ENCODE measurements at places on chromosomes 3 and 15.

DNA sequence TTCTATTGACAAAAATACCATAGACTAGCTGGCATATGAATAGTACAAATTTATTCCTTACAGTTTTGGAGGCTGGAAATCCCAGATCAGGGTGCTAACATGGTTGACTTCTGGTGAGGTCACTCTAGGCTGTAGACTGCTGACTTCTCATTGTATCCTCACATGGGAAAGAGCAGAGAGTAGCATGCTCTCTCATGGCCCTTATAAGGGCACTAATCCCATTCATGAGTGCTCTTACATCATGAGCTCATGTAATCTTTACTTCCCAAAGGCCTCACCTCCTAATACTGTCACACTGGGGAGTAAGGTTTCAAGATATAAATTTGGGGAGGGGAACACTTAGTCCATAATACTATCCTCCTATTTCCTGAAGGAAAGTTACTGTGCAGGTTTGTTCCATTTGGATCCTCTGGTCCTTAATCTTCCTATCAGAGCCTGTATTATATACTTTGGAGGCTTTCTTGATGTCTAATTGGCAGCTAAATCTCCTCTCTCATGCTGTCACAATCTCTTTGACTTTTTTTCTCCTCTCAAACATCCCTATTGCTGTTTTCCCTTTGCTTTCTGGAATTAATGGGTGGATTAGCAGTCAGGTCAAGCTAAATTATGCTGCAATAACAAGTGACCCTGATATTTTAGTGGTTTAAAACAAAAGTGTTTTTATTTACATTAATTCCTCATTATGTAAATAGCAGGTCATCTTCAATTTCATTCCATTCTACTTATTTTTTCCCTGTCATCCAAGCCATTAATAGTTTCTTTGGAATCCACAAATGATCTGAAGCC, 23.1 kb upstream of the LEKR1 start:
- no peak for DNase-seq

DNA sequence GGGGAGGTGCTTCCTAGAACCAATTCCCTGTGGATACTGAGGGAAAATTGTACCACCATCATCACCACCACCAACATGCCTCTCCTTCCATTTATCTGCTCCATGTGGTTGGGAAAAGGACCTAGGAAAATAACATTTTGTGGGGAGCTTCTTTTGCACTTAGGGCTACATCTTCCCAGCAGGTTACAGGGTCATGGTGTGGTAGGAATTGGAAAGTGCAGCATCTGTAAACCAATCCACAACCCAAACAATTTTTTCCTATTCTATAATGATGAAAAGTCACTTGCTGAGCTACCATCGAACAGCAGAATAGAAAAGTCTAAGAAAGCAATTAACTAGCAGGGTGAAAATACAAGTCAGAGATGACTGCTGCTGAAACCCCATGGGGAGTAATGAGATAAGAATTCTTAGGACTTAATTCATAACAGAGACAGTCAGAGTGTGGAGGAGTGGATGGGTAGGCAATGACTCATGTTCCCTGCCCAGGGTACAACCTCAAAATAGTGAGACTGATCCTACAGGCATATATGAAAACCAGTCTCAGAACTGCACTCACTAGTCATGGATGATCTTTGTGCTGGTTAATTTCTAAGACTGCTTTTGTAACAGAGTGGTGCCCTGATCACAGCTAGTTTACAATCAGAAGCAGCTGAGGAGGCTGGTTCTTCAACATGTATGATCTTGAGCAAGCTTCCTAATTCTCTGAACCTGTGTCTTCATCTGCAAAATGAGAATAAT, 38.1 kb upstream of the LEKR1 start:
- DNase-seq, result peak; percentile 21

DNA sequence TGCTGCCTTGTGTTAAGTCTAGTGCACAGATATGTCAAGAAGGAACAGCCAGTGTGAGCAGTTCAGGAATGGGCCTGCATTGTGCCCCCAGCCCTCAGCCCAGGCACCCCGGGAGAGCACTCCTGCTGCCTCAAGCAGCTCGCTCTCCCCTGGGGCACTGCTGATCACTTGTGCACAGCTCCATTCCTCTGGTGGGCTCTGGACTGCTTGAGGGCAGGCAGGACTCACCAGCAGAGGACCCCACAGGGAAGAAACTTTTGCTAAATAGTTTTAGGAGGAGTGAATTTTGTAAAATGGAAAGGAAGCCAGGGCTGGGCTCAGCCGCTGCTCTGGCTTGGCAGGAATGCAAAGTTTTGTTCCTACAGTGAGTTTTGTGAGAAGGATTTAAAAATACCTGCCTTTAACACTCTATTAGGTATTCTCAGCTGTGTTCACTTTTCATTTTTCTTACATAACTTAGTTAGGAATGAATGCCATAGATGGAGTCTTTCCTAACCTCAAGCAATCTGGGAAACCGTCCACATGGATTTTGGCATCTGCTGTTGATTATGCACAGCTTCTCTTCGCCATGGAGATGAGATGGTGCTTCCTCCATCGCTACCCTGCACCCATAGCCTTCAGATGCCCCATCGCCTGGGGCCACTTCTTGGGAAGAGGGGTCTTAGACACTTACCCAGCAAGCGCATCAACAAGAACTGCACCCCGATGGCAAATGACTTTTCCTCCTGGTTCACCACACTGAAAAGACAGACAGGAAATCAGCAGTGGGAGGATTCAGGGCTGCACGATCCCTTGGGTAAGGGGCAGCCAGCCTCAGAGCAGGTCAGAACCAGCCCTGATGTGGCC, 42.3 kb upstream of the RAB6B start:
- no peak for DNase-seq

- DNase-seq, result no peak
These were observed 254.1 kb downstream of the AGBL1 start for GRCh38 chr15:86333819-86334218.

GRCh38 chr3:46863261-46863782, at the start of gene MYL3:
Gene MYL3, minus strand, starts transcription at chr3:46863444. Its CDS starts 54 bp downstream, at chr3:46863390.
- DNase-seq, result no peak

DNA sequence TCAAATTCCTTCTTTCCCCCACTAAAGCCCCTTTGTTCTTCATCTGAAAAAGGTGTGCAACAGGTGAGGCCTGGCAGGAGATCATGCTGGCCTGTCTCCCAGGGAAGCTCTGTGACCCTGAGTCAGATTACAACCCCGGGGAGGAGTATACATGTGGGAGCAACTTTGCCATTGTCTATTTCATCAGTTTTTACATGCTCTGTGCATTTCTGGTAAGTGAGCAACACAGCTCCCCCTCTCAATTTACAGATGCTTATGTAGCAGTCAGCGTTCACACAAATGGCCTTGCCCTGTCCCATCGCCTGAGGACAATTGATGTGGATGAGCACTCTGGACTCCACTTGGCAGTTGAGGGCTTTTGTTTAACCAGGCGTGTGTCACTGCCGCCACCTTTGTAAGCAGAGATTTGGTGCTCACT, 70.4 kb downstream of the CHDH start:
- DNase-seq, result no peak

- DNase-seq, result no peak
These were observed 721 bp upstream of the ZIC1 start for GRCh38 chr3:147408188-147409100.

- DNase-seq, result no peak
These were observed 23.3 kb downstream of the ANAPC13 start for GRCh38 chr3:134462331-134462941.

- no peak for DNase-seq
These were observed 570 bp upstream of the NEDD4 start for GRCh38 chr15:55993804-55994560.

GRCh38 chr3:12695112-12695511, 31.2 kb upstream of the RAF1 start:
- no peak for DNase-seq

DNA sequence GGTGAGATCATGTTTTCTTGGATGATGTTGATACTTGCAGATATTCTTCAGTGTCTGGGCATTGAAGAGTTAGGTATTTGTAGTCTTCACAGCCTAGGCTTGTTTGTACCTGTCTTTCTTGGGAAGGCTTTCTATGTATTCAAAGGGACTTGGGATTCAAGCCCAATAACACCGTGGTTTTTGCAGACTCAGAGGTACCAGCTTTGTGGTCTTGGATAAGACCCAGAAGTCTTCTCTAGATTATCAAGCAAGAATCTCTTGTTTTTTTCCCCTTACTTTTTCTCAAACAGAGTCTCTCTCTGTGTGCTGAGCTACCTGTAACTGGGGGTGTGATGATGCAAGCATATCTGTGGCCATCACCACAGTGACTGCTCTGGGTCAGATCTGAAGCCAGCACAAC, 42.7 kb upstream of the CCK start:
- no peak for DNase-seq

DNA sequence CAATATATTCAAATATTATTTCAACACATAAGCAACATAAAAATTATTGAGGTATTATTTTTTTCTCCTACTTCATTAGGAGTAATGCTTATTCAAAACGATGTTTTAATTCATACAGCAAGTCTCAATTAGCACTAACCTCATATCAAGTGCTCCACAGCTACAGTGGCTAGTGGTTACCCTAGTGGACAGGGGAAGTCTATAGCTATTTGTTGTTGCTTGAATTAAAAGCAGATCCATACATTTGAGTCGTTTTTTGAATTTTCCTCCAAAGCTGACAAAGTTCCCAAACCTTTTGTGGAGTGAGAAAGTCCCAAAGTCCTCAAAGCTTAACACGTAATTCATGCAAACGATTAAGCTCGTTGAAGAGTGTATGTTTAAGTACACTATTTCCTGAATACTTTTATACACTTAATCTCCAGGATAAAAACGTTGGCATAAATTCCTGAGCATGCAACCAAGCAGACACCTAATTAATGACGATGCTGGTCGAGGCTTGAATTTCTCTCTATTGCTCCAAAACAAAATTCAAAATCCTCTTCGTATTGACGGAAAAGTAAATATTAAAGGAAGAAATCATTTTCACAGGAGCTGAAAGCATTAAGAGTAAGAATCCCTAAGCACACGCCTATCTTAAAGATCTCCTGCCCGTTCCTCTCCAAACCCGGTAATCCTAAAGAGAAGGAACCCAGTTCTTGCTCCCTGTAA, 985 bp downstream of the VPS13C start:
- no peak for DNase-seq

DNA sequence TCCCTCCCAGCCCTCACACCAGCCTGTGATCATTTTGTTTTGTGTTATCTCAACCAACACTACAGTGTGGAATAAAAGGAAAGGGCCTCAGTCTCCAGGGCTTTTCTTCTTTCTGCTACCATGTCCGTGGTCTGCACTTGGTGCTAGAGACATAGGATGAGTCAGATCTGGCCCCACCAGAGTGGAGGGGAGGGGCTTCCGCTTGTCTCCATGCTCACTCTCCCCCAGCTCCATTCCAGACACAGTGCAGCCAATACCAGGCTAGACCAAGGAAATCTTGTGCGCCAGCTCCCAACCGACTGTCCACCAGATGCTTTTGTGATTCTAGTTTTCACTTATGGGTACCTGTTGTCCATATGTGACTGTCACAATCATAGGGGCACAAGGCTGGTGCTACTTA, 51.9 kb upstream of the TMEM115 start:
- DNase-seq, result no peak

GRCh38 chr3:194890091-194890490, 204.4 kb downstream of the FAM43A start:
- DNase-seq, result no peak

GRCh38 chr15:34360298-34360697, 6.7 kb downstream of the LPCAT4 start:
- DNase-seq, result no peak

GRCh38 chr3:13459605-13460340, 20.3 kb upstream of the HDAC11 start:
- DNase-seq, result no peak

GRCh38 chr3:119800844-119801243, 18.9 kb downstream of the NR1I2 start:
- DNase-seq, result no peak

- DNase-seq, result no peak
These were observed 312.5 kb downstream of the SHQ1 start for GRCh38 chr3:72535772-72536171.

- DNase-seq, result no peak
These were observed 13.1 kb upstream of the DYNC1LI1 start for GRCh38 chr3:32583708-32584107.

- DNase-seq, result no peak
These were observed 232.8 kb downstream of the UBE2E2 start for GRCh38 chr3:23435904-23436303.

DNA sequence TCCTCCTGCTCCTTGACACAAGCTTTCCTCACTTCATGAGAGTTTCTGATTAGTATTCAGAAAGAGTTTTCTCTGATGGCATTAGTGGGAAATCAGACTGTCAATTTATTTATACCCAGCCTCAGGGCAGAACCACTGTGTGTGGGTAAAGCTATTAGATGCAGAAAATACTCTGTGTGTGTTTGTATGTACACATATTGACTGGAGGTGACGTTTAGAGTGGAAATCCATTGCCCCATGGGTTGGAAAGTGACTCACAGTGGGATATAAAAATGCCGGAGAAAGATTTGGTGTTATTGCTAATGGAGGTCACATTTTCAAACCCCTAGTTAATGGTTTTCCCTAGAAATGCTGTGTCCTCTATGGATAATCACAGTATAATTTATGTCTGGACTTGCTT, 577.6 kb downstream of the AGBL1 start:
- DNase-seq, result no peak

GRCh38 chr3:84439476-84439875, 519.3 kb upstream of the CADM2 start:
- DNase-seq, result no peak

DNA sequence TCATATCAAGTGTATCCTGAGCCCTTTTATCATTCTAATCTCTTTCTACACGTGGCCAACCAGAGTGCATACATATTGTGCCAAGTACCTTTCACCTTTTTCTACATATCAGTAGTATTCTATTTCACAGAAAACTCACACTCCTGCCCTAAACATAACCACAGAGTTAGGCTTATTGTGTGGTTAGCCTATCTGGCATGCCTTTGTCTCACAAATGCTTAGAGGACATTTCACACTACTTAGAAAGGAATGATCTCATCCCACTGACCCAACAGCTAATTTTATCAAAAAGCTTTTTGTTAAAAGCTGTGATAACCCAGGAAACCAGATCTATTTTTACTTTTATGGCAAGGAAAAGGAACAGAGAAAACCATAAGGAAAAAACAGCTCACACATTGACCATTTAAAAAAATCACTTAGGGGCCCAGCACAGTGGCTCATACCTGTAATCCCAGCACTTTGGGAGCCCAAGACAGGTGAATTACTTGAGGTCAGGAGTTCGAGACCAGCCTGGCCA, 17.8 kb upstream of the MAP4 start:
- DNase-seq, result no peak

GRCh38 chr3:131075632-131076328, 49.1 kb downstream of the NEK11 start:
- no peak for DNase-seq

Data from stimulated activated CD4-positive, alpha-beta T cell treated with anti-CD3 and anti-CD28 coated beads, Interleukin-2, amount 100 ng/mL, for 24 hours (primary cell).